Activated gamma-delta T cell treated with Interleukin-2 at 50 U/mL for 16 hours (primary cell): ENCODE measurements at places on chromosomes 6 and 20.

- no peak for DNase-seq
These were observed 27.7 kb downstream of the ALDH5A1 start for GRCh38 chr6:24522228-24523176.

GRCh38 chr6:70738028-70738427, 70.3 kb downstream of the SMAP1 start:
- DNase-seq: no peak

DNA sequence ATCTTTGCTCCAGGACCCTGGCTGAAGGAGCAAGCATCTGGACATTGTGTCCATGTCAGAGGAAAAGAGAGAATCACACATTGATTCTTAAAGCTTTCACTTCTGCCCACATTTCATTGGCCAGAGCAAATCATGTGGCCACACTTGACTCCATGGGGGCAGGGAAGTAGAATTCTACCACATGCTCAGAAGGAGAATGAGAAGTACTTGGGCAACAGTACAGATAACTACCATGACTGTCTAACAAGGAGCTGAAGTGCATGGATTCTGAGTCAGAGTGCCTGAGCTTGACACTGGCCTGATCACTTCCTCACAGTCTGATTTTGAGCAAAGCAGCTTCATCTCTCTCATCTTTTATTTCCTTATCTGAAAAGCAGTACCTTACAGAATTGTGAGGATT, 38.6 kb downstream of the GHRH start:
- no peak for DNase-seq

GRCh38 chr6:142374965-142375733, 73.3 kb downstream of the ADGRG6 start:
- no peak for DNase-seq

DNA sequence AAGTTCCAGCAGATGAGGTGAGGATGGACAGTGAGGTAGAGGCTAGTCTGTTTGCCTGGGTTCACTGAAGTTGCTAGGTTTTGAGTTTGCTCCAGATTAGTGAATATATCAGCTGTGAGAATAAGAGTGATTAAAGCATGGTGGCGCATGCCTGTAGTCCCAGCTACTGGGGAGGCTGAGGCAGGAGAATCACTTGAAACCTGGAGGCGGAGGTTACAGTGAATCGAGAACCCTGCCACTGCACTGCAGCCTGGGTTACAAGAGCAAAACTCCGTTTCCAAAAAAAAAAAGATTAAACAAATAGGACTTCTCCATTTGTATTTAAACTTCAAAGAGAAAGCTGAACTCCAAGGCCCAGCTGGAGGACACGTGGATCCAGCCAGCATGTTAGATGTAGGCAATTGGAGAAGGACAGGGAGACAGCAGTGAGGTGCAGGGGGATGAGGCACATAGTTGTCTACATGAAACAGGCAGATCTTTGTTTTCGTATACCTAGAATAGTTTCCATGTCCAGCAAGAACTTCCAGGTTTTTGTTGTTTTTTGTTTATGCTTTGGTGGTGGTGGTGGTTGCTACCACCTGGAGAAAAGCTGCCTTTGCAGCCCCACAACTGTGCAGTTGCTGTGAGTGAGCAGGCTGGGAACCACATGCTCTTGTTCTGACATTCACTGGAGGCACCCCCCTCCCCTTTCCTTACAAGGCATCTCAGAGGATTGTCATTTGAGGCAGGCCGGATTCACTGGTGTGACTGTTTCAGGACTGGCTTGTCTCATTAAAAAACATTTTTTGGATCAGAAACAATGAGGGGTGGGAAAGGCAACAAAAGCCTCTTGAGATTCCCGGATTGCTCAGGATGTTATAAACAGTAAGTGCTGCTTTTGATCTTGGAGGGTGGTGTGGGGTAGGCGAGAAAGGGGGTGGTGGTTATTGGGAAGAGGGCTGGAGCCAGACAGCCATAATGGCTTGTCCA, 72.3 kb downstream of the JARID2 start:
- DNase-seq: no peak

GRCh38 chr6:123064038-123064437, 68.0 kb downstream of the CLVS2 start:
- no peak for DNase-seq

DNA sequence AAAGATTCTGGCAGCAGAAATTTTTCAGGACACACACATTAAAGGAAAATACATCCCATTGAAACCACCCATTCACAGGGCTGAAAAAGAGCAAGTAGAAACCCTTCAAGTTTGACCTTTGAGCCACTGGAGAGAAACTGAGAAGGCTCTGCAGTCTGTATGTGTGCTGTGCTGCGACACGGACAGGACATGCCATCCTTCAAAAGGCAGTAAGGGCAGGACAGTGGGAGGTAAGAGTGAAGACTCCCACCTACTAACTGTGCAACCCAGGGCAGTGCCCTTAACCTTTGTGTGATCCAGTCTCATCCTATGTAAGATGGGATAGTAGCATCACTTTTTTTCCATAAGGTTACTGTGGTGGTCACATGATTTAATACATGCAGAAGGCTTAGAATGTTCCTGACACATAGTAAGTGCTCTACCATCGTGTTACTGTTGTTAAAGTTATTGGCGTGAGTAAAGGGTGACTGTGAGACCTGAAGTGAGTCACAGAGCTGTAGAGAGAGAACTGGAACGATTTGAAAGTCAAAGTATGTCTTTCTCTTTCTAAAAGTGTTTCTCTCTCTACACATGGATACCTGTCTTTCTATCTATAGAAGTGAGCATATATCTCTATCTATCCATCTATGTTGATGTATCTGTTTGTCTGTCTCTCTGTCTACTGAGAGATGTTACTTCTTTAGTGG, 153.7 kb upstream of the OLIG3 start:
- DNase-seq: no peak

DNA sequence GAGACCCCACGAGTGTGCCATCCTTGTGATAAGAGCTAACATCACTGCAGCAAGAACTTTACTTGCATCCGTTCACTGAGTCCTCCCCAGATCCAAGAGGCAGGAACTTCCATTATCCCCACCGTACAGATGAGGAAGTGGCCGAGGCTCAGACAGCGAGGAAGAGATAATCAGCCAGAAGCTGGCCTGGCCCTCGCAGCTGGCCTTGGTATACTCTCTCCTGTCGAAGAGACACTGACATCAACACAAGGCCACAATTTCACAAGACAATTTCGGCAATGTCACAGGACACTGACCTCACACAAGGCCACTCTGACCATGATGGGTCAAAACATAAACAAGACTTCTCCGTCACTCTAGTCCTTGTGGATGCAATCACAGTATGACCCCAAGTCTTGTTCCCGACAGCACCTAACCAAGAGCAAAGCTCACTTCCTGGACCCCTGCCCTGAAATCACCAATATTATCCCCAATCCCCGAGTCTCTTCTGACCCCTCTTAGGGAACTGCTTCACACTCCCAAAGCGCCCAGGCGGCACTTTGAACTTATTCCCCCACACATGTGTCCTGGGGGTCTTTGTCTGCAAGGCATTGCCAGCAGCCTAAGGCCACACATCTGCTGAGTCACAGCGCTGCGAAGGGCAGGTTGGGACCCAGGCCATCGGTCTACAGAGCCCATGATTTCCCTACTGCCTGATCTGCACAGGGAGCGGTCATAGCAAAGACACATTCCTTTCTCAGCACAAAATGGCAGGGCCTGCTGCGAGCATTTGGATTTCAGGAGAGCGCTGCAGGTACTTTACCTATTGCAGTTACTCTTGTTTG, 14.8 kb upstream of the VAPB start:
- no peak for DNase-seq

DNA sequence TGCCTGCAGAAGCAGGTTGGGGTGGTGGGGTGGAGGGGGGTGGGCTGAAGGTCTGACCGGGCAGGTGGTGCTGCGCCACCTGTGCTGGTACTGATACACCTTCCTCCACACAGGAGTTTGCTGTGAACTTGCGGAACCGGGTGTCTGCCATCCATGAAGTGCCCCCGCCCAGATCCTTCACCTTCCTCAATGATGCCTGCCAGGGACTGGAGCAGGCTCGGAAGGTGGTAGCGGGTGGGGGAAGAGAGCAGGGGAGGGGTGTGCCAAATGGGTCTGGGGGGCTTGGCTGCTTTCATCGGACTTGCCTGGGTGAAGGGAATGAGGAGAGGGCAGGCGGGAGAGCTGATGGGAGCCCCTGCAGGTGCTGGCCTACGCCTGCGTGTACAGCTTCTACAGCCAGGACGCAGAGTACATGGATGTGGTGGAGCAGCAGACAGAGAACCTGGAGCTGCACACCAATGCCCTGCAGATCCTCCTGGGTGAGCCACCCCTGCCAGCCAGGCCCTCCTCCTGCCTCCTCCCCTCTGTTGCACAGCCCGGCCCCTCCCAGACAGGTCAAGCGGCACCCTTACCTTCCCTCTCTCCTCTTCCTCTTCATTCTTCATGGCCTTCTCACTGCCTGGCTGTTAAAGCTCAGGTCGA, 6.7 kb downstream of the DNPH1 start:
- DNase-seq: no peak
